ENCODE measurements at places on chromosomes 1 and 21.

DNA sequence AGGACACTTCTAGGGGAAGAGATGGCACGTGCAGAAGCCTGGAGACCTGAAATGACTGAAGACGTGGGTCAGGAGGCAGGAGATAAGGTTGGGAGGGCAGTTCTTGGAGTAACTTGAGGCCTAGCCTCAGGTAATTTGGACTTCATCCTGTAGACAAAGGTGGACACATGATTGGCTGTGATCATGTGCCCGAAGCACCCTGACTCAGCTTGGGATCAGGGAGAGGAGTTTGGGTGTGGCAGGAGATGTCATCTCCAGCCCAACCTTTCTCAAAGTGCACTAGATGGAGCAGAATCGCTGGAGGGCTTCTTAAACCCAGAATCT is 1.5 kb downstream of the SLC66A1 start:
- DNase-seq: no peak

GRCh38 chr1:229388897-229389580 is 44.9 kb downstream of the ACTA1 start:
- no peak for DNase-seq

DNA sequence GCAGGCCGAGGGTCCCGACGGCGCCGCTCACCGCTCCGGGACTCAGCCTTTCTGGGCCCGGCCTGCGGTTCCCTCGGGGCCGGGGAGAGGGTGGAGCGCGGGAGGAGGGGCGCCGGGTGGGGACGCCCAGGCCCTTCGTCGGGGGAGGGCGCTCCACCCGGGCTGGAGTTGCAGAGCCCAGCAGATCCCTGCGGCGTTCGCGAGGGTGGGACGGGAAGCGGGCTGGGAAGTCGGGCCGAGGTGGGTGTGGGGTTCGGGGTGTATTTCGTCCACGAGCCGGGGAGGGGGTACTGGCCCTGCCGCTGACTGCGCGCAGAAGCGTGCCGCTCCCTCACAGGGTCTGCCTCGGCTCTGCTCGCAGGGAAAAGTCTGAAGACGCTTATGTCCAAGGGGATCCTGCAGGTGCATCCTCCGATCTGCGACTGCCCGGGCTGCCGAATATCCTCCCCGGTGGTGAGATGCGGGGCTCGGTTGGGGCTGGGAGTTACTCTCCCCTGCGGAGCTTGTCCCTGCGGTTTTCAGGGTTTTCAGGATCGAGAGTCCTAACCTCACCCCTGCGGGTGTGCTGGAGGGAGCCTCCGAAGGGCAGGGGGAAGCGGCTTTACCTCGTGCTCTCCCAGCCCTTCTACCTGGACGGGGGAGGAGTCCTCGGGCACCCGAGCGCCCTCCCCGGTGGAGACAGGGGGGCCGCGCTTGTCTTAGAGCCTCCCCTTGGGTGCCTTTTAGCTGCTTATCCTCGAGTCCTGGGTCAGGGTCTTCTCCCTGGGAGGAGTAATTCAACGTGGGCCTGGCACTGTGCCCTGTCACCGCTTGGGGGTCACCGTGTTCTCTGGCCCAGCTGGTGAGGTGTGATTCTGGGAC is 2.1 kb downstream of the SAMD11 start:
- no peak for DNase-seq

DNA sequence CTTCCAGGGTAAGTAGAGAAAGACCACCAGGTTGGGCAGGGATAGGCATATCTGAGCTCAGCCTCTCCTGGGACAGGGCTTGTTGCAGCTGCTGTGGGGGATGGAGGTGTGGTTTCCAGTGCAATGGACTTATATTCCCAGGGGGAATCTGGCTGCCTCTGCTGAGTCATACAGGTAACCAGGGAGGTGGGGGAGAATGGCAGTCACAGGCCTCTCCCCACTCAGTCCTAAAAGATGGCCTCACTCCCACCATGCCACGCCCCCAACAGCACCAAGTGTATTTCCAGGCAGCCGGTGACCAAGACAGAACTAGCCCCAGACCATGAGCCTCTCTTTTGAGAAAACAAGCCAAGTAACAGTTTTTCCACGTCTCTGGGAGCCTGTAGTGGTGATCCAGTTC is 1240.7 kb downstream of the BRINP3 start:
- no peak for DNase-seq

DNA sequence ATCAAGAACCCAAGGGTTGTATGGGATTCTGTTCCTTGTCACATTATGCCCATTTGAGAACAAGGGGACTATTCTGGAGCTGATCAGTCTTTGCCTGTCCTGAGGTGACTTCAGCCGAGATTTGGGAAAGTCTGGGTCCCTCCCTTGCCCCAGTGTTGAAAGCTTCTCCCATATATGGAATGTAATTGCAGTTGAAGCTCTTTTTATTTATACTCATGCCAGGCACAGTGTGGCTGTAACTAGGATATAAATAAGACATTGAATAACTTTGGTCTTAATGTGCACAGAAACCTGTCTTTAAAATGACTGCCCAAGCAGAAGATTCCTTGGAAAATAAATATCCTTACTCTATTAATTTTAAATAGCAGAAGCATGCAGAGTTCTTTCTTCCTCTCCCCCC is 15.2 kb downstream of the AKNAD1 start:
- no peak for DNase-seq

DNA sequence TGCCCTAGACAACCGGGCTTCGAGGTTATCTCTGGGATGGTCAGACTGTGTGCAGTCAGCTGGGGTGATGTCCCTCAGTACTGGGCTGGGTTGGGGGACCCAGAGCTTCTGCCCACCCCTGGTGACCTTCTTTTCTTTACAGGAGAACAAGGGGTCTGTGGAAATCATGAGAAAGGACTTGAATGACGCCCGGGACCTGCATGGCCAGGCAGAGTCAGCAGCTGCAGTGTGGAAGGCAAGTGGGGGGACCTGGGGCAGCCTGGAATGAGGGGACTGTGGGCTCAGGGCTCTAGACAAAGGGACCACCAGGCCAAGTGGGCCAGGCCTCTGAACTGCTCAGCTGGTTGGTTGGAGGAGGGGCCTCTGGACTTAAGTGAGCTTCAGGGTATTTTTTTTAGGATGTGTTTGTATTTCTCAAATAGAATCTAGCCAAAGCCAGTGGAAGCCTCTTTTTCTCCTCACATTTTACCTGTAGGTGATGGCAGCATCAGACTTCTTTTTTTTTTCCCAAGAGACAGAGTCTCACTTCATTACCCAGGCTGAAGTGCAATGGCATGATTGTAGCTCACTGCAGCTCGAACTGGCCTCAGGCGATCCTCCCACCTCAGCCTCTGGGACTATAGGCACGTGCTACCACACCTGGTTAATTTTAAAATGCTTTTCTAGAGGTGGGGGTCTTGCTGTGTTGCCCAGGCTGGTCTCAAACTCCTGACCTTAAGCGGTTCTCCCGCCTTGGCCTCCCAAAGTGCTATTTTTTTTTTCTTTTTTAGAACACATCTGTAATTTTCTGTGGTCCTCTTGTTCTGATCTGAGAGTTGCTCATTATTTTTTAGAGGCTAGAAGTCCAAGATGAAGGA is 1.9 kb downstream of the RNF187 start:
- DNase-seq: no peak

DNA sequence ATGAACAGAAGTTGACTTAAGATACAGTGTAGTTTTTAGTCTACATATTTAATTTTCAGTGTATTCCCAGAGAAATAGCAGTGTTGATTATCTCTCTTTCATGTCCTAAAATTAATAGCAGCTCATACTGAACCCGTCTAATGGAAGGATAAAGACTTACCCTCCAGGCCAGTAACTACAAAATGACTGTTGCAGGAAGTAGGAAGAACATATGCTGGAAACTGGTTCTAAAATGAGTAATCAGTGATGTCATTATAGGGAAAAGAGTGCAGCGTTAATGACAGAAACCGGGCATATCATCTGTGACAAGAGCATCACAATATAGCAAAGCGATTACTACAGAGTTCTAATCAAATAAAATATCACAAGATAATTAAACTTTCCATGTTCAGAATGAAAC is 385.5 kb downstream of the SMYD3 start:
- DNase-seq: no peak

DNA sequence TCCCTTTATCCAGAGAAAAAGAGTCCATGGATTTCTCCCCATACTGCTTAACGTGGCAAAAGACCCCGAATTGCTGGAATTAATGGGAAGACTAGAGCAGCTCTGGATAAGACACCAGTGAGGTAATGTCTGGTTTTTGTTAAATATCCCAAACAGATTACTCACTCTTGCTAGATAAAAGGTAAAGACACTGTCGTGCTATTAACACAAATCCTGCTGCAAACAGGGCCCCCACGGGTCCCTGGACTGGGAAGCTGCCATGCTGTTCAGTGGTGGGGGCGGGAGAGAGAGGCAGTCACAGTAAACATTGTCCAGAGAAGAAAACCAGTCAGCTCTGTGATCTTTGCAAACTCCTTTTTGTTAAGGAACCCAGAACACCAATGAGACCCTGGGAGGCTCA is 15.2 kb upstream of the SRP9 start:
- DNase-seq: no peak

- peak; percentile 9 for DNase-seq
Measured at GRCh38 chr1:230717251-230717650, 3.3 kb upstream of the AGT start.

GRCh38 chr21:9760398-9761074 is 760.8 kb upstream of the TPTE start:
- no peak for DNase-seq

GRCh38 chr21:36297406-36297937 is 22.5 kb upstream of the MORC3 start:
- no peak for DNase-seq

GRCh38 chr21:36964827-36965719 is 1.4 kb downstream of the HLCS start:
- no peak for DNase-seq

GRCh38 chr1:76677416-76678405 is 189.6 kb upstream of the ST6GALNAC5 start:
- no peak for DNase-seq

DNA sequence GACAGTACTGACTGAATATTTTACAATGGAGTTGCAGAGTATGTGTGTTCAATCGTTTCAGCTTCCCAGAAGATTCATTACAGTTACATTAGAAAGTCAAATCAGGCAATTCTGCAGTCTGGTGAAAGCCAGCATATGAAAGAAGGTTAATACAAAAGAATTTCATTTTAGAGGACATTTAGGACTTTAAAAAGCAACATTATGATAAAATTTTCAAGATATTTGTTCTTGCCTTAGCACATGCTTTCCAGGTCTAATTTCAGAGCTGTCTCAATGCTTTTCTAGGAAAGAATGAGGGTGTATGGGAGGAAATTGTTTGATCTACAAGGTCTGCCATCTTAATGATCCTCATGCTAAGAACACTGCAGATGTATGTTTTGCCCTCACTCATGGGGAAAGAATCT is 63.2 kb downstream of the RERE start:
- no peak for DNase-seq

GRCh38 chr1:118933051-118933781 is 54.9 kb downstream of the TBX15 start:
- DNase-seq: no peak

GRCh38 chr1:219582296-219582695 is 30.6 kb downstream of the ZC3H11B start:
- peak; percentile 55 for DNase-seq

DNA sequence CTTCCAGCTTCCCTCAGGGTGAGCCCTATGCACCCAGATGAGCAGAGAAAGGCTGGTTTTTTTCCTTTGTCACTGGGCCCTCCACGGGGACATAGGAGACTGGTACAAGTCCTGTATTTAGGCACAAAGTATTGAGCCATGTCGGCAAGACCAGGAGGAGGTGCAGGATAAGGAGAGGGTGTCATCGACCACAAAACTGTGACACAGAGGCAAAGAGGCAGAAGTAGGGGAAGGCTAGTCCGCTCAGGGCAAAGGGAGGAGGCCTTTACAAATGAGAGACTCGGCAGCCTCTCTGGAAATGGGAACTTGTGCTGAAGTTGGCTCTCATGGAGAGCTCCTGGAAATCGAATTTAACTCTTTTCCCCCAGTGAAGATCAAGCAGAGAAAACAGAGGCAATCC is 70.7 kb upstream of the CAMK1G start:
- no peak for DNase-seq

DNA sequence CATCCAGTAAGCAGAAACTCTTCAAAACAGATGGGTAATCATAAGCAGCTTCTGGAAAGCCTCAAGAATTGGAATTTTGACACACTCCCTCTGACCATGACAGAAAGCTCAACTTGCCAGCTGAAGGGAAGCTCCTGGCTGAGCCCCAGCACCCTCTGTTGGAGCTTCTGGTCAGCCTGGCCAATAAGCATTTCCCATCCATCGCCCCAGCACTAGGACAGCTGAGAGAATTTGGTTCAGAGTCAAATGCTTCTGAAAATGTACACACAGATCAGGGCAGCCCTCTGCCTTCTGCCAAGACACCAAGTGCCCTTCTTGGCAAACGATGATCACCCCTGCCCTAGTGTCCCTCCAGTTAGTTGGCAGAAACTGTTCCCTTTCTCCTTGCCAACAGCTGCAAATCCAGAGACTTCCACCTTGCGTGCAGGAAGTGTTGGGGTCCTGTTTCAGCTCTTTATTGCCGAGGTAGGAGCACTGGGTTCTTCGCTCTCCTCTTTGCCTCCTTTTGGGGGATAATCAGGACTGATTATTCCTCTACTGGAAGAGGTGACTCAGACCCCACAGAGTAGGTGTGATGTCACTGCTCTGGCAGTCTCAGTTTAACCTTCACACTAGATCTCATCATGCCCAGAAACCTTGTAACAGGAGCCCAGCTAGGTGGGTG is 11.9 kb downstream of the PIGV start:
- no peak for DNase-seq

DNA sequence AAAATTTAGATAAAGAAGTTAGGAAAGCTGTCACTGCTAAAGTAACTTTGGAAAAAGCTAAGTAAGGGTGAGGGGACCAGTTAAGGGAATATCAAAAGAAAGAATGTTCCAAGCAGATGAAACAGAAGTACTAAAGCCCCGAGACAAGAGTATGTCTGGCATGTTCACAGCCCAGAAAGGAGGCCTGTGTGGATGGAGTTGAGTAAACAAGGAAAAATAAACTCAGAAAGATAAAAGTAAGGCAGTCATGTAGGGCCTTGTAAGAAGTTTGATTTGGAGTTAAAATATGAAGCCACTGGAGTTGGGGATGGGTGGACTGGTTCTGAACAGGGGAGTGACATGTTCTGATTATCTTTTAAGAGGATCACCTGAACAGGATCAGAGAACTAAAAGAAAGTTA is 177.9 kb downstream of the CDC42BPA start:
- DNase-seq: no peak

DNA sequence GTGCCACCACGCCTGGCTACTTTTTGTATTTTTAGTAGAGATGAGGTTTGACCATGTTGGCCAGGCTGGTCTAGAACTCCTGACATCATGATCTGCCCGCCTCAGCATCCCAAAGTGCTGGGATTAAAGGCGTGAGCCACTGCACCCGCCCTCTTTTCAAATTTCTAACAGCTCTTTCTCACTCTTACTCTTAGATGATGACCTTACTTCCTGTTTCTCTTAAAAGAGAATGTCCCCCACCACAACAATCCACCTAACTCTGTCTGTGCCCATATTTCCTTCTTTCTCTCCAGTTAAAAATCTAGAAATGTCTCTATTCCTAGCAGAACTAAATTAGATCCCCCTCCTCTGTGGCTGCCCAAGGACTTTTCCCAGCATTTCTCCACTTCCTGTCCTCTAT is 46.6 kb upstream of the RGS2 start:
- DNase-seq: no peak

DNA sequence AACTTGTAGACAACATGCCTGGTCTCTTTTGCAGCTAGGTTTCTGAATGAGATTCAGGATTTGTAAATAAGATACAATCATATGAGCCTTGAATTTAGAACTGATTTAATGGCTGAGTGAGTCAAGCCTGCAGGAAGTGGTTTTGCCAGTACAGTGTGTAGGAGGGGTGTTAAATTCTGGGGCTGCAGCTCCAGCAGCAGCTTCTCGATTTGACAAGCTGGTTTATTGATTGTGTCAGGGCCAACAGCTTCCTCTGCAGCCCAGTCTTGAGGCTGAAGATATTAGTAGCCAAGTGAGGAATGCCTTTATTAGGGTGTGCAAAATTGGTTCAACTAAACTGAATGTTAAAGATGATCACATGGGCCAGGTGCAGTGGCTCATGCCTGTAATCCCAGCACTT is 11.5 kb upstream of the PLA2G5 start:
- peak; percentile 64 for DNase-seq

Measured in fibroblast of skin of left quadriceps (primary cell).